ENCODE measurements at places on chromosomes 3 and 15.

- DNase-seq, result no peak
Observed at GRCh38 chr3:172073262-172073915, 34.0 kb downstream of the FNDC3B start.

DNA sequence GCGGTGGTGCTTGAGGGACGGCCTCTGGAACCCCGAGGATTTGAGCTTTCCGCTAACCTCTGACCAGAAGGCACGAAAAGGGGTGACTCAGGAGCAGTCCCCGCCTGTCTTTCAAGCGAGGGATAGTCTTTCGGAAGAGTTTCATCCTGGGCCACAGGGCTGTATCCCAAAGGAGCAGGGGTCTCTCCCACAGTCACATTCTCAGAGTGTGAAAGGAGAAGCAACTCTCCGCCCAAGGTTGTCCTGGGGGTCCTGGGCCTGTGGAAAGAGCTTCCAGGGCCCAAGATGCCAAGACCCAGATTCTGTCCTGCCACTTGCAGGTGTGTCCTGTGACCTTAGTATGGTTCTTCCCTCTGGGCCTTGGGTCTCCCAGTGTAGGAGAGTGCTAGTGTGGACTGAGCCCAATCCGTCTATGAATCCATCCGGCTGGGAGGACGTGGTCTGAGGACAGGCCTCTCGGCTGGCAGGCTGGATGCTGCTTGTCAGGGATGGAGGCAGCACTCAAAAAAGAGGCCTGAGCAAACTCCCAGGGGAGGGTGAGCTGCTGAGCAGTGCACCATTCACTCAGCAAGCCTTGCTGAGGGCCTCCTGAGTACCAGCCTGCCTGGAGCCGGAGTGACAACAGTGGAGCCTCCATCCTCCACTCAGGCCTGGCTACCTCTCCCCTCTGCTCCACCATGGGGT lies 1.6 kb upstream of the DUSP7 start:
- no peak for DNase-seq

DNA sequence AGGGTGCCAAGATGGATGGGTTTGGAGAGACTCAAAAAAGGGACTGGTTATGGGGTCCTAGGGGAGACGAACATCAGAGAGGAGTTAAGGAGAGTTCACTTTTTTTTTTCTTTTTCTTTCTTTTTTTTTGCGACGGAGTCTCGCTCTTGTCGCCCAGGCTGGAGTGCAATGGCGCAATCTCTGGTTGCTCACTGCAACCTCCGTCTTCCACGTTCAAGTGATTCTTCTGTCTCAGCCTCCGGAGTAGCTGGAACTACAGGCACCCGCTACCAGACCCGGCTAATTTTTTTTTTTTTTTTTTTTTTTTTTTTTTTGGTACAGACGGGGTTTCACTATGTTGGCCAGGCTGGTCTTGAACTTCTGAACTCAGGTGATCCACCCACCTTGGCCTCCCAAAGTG lies 1.2 kb downstream of the SPINT1 start:
- no peak for DNase-seq

GRCh38 chr3:58329150-58329921 lies 3.4 kb upstream of the PXK start:
- no peak for DNase-seq

GRCh38 chr15:26767169-26767670 lies 5.6 kb downstream of the GABRB3 start:
- no peak for DNase-seq

Measured in CD4-positive, alpha-beta T cell treated with Interleukin-12 subunit alpha and Interleukin-12 subunit beta, for 1 hour (primary cell).